Right ventricle myocardium inferior (tissue), 1 donor: ENCODE measurements at places on chromosomes 5 and 9. TPM values are rescaled to one million over a fixed set of nuclear protein-coding genes. Genes with fewer than 3 reads are reported as not detected.

The MYMK gene
- total RNA-seq = not detected

The BSPRY gene
- total RNA-seq = 0.35 TPM

The ENHO gene
- 0.51 TPM for total RNA-seq

The WWC1 gene
- total RNA-seq = 1.9 TPM

The OR1Q1 gene
- total RNA-seq = not detected

The CDC25C gene
- total RNA-seq = 0.24 TPM

The CCDC171 gene
- 1.6 TPM for total RNA-seq

The PIP5KL1 gene
- not detected for total RNA-seq

The PCDHAC2 gene
- 0.30 TPM for total RNA-seq

The BARHL1 gene
- total RNA-seq = not detected

The INSL6 gene
- not detected for total RNA-seq

The KLF9 gene
- total RNA-seq = 52.6 TPM

The DMRTA1 gene
- total RNA-seq = 1.0 TPM

The SMIM15 gene
- 24.1 TPM for total RNA-seq

The GMCL2 gene
- total RNA-seq = not detected

The COL23A1 gene
- 22.5 TPM for total RNA-seq

The PCDHGB6 gene
- 5.9 TPM for total RNA-seq

The STPG3 gene
- 1.4 TPM for total RNA-seq

The CDH9 gene
- total RNA-seq = not detected

The DDX4 gene
- total RNA-seq = not detected

The PHF2 gene
- total RNA-seq = 28.7 TPM

The GARIN3 gene
- not detected for total RNA-seq

The ORM2 gene
- not detected for total RNA-seq

The MAMDC4 gene
- total RNA-seq = 12.8 TPM

The CFAP77 gene
- 2.9 TPM for total RNA-seq

The SLC35D2 gene
- total RNA-seq = 14.7 TPM

The OR13D1 gene
- not detected for total RNA-seq

The ZNF484 gene
- total RNA-seq = 4.3 TPM

The MVB12B gene
- 12.7 TPM for total RNA-seq

The SRA1 gene
- 29.4 TPM for total RNA-seq

The GLIPR2 gene
- total RNA-seq = 8.9 TPM

The GHR gene
- 14.7 TPM for total RNA-seq

The PHYHD1 gene
- 30.2 TPM for total RNA-seq

The OR5C1 gene
- total RNA-seq = not detected

The CARTPT gene
- not detected for total RNA-seq

The ESM1 gene
- total RNA-seq = 0.19 TPM

The DRD1 gene
- not detected for total RNA-seq

The C9 gene
- not detected for total RNA-seq

The PDE6A gene
- total RNA-seq = 0.05 TPM

The CCNI2 gene
- 0.16 TPM for total RNA-seq

The GABRA6 gene
- total RNA-seq = not detected

The MTMR12 gene
- total RNA-seq = 18.7 TPM

The NOXA1 gene
- total RNA-seq = 2.2 TPM

The OBP2B gene
- not detected for total RNA-seq

The UBAP1 gene
- total RNA-seq = 48.9 TPM

The WNK2 gene
- total RNA-seq = 200 TPM
